ENCODE measurements at places on chromosomes 11 and 22.

DNA sequence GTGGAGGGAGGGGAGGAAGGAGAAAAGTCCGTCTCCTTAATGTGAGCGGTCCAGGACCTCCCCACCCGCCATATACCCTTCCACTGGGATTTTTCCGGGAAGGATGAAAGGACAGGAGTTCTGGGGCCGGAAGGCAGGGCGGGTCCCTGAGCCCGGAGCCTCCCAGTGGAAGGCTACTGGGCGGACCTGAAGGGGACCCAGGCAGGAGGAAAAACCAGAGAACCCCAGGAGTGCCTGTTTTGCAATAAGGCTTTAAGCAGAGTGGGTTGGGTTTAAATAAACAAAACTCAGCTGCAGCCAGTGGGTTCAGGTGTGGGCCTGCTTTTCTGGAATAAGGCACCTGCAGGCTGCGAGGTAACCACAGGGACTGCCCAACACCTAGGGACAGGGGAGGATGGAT lies 1.7 kb upstream of the CELSR1 start:
- DNase-seq = no peak

DNA sequence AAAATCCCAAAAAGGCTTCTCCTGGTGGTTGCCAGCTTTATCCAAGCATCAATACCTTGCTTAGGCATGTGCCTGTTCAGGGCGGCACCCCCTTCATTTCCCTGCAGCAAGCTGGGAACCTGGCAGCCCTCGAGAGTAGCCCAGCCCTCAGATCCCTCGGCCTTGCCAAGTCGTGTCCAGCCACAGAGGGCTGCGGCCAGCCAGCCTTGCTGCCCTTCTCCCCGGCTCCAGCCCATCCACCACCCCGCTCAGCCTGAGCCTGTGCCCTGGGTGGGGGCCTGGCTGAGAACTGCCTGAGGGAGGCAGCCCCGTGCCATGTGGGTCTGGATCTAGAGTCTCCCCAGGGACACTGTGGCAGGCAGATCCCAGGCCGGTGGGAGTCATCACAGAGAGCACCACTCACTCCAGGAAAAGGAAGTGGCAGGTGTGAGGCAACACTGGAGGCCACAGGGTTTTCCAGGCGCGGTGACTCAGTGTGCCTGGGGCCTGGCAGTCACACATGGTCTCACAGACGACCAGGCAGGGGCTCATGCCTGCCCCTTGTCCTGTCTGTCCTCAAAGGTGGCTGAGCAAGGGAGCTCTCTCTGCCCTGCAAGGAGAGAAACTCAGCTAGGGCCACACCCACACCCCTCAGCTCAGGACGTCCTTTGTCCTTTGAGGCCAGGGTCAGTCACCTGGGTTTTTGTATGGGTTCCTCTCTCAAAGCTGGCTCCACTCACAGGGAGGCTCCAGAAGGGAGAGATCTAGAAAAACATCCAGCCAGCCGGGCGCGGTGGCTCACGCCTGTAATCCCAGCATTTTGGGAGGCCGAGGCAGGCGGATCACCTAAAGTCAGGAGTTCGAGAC lies 12.2 kb upstream of the CDC42BPG start:
- DNase-seq = no peak

- no peak for DNase-seq
Observed at GRCh38 chr11:62427630-62428233, 8.9 kb downstream of the SCGB1A1 start.

- DNase-seq = no peak
Observed at GRCh38 chr11:123357990-123358827, 71.9 kb upstream of the GRAMD1B start.

DNA sequence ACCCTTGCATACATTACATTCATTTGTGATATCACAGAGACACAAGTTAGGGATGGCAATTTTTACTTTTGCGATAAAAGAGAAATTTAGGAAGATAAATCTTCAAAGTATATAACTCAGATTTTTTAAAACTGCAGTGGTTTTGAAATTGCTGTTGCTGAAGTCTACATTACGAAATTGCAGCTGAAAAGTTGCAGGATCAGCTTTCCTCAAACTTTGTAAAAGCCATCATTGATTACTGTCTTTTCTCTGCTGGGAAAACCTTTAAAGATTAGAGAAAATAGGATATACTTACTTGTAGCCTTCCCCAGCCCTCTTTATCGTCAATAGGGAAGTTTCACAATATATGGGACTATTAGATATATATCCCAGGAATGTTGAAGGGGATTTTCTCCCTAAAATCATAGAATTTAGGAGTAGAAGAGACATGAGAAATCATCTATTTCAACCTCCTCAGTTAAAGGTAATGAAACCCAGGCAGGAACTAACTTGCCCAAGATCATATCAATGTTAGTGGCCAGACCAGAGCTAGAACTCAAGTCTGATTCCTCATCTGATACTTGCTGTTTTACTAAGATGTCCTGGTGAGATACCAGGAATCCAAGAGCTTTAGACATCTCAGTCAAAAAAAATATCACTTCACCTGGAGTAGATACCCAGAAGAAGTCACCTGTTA lies 10.4 kb upstream of the AGBL2 start:
- no peak for DNase-seq

DNA sequence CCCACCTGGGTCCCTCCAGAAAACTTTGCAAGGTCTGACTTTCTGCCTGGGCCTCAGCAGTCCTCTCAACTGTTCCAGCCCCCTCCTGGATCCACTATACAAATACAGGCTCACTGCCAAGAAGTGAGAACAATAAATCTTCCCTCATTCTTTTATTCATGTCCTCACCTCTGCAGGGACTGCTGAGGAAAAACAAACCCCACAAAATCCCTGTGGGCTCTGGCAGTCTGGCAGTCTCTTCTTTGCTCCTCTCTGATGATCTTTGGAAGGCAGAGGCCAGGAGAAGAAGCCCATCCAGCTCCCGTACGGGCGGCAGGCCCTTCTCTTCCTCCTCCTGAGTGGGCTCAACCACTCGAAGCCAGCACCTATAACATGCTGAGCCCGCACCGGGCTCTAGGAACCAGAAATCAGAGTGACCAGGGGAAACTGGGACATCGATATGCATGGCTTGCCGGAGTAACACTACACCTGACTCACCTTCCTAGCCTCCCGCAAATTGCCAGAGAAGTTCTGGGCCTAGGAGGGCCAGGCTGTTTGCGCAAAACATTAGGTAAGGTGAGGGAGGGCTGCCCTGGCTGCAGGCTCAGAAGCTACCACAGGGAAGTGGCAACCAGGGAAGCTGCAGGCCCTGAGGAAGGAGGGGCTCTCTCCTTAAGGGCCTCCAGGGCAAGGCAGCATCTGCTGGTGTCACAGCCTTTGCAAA lies 24.2 kb downstream of the TMPRSS5 start:
- no peak for DNase-seq
